ENCODE measurements at places on chromosomes 3 and 15.

DNA sequence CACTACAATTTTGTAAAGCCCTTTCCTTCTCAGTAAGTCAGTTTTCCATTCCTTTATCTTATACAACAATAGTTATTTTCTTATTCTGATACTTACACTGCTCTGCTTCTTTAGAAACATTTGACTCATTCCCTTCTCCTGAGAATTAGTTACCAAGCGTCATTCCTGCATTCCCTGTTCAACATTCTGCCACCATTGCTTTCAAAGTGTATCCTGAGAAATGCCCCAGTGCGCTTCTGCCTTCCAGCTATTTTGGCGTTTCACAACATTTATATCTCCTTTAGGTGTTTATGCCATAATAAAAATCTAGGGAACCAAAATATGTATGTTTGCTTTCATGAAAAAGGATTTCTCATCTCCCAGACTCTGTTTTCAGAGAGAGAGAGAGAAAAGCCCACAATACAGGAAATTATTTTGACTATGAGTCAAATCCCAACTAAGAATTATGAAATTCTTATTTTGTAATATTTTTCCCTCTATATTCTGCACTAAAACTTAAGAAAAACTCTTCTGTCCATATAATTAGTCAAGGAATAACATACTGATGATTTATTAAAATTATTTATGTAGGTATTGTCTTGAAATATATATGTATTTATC lies 118.2 kb upstream of the RAP2B start:
- no peak for DNase-seq

- no peak for DNase-seq
Observed at GRCh38 chr3:41679374-41679773, 282.5 kb downstream of the ULK4 start.

GRCh38 chr3:61783993-61784718 lies 222.8 kb downstream of the PTPRG start:
- DNase-seq = no peak

DNA sequence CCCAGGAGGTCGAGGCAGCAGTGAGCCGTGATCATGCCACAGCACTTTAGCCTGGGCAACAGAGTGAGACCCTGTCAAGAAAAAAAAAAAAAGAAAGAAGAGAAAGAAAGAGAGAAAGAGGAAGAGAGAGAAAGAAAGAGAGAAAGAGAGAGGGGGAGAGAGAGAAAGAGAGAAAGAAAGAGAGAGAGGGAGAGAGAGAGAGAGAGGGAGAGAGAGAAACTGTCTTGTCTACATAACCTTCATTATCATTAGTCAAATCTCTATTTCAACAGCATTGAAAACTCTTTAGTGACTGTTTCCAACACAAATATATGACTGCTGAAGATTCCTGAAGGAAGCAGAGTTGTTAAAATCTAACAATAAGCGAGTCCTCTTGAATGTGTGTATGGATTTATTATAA lies 304.3 kb downstream of the MAGI1 start:
- DNase-seq = no peak

GRCh38 chr3:68703066-68703465 lies 229.3 kb downstream of the TAFA4 start:
- no peak for DNase-seq

GRCh38 chr3:102024270-102024904 lies 175.1 kb downstream of the NFKBIZ start:
- DNase-seq = no peak

DNA sequence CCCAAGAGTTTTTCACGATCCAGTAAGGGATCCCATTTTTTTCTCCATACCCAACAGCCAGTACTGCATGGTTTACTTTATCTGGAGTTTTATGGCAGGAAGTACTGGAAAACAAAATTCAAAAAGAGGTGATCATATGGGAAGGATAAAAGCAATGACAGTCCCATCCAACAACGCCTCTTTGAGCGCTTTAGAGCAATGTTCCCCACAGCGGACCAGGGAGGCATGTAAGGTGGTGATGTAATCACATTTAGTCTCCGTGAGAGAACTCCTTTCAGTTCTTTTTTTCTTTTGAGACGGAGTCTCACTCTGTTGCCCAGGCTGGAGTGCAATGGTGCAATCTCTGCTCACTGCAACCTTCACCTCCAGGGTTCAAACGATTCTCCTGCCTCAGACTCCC lies 21.8 kb downstream of the CTSH start:
- no peak for DNase-seq

DNA sequence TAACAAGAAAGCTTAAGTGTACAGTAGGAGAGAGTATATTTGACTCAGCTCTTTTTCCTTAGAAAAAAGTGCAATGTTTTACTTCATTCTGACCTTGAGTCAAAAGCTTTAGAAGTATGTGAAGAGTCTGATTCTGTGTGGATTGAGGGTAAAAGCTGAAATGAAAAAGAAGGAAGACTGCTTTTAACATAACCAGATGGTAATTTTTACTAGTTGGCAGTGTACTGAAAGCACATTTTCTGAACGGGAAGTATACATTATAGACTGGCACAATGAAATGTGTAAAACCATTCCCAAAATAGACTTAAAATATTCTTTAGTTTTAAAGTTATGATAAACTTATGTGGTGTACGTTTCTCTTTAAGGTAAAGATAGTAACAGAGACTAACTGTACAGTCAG lies 197.8 kb upstream of the ZNF717 start:
- no peak for DNase-seq

DNA sequence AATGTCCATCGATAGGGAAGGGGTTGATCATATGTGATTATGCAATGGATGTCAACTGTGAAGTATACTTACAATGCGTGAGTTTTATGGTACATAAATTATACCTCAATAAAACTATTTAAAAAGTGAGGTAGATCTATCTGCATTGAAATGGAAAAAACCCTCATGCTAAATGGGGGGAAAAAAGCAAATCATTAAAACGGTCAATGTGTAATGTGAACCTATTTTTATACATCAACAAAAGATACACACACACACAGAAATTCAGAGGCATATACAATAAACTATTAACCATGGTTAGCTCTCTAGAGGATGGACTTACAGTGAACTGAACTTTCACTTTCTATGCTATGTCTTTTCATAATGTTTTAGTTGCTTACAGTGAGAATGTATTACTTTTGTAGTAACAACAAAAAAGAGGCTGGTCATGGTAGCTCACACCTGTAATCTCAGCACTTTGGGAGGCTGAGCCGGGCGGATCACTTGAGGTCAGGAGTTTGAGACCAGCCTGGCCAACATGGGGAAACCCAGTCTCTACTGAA lies 23.1 kb downstream of the STIMATE start:
- DNase-seq = no peak

DNA sequence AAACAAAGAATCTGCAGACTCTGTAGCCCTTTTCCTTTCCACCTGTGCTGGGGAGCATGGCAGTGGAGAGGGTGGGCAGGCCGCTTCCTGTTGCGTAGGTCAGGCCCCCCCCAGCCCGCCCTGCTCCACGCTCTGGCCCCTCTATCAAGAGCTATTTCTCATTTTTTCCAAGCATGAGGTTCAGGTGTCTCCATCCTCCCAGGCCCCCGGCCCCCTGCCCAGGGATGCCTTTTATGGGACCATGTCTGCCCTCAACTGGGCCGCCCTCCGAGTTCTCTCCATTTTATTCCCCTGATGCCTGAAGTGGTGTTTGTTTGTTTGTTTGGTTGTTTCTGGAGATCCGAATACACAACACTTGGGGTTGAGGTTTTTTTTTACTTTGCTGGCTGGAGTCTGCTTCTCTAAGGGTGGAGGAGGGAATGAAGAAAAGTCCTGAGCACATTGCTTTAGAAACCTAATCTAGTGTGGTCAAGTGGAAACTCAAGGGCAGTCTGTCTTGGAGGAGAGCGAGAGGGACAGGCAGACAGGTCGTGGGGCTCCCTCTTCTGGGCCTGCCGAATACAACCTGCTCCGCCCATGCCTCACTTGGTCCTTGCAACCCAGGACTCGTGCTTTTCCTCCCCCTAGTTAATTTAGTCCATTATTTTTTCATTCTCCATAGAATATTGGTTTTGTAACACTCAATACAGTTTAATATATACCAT lies 176.5 kb upstream of the LYSMD4 start:
- DNase-seq = no peak

- DNase-seq = no peak
Observed at GRCh38 chr3:1294586-1294985, 201.8 kb downstream of the CNTN6 start.

GRCh38 chr15:74635228-74635627 lies 19.6 kb downstream of the CLK3 start:
- peak; percentile 55 for DNase-seq

GRCh38 chr15:37682304-37682703 lies 252.1 kb upstream of the TMCO5A start:
- DNase-seq = no peak

DNA sequence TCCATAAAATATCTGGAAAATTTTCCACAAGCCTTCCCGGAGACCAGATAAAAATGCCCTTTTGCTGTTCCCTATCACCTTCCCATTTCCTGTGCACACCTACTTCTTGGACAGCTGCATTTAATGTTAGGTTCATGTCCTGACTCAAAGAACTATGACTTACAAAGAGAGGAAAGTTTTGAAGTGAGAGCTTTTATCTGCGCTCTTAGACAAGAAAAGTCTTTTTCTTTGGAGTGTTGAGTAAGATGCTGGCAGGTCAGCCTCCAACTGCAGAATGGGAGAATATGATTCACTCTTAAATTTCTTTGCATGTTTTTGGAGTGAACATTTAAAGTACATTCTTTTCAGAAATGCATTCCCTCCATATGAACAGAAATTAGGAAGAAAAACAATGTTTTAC lies 147.3 kb upstream of the DPH6 start:
- DNase-seq = no peak

DNA sequence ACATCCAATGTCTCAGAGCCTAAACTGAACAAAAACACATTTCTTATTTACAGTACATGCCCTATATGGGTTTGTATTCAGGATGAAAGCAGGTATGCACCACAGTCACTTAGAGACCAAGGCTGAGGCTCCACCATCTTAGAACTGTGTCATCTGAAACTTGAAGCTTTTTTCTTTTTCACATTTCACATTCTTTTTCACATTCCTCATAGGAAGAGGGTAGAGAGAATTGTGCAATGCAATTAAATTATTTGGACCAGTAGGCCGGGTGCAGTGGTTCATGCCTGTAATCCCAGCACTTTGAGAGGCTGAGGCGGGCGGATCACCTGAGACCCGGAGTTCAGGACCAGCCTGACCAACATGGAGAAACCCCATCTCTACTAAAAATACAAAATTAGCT lies 591.0 kb downstream of the MECOM start:
- no peak for DNase-seq

DNA sequence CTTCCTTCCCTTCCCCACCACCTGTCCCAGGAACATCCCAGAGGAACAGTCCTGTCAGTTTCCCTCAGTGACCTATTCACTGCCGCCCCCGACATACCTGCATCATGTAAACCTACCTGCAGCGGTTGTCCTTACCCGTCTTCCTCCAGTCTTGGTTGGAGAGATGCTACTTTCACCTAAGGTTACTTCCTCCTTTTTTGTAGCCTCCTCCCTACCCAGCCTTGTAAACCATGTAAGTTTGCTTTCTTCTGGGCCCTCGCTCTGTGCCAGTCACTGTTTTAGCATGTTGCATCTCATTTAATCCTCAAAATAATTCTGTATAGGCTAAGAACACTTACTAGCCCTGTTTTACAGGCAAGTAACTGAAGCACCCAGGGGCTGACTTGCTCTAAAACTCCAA lies 58.3 kb downstream of the GPR171 start:
- DNase-seq = no peak

GRCh38 chr15:59352189-59352588 lies 20.5 kb downstream of the MYO1E start:
- no peak for DNase-seq

- DNase-seq = no peak
Observed at GRCh38 chr3:14304101-14305045, 98.0 kb upstream of the SLC6A6 start.

DNA sequence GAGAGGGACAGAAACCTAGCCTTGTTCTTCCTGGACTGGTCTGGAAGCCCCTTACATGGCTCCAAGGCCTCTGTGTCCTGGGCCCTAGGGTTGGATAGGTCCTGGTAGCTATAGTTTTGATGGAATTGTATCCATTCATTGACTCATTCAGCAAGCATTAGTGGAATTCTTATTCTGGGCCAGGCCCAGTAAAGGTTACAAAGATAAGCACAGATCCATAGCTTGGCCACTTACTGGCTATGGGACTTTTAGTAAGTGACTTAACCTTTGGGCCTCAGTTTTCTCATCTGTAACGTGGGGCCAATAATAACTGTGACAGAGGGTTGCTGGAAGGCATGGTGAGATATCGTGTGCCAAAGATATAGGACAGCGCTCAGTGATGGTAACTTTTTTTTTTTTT lies 13.6 kb upstream of the DAG1 start:
- DNase-seq = no peak

GRCh38 chr3:184186184-184186901 lies at the start of gene ABCF3:
TSS of gene ABCF3 (plus strand) at chr3:184186199. CDS start at chr3:184186208, 9 bp downstream.
- DNase-seq = no peak

GRCh38 chr3:125337506-125337905 lies 37.6 kb downstream of the ZNF148 start:
- DNase-seq = no peak

DNA sequence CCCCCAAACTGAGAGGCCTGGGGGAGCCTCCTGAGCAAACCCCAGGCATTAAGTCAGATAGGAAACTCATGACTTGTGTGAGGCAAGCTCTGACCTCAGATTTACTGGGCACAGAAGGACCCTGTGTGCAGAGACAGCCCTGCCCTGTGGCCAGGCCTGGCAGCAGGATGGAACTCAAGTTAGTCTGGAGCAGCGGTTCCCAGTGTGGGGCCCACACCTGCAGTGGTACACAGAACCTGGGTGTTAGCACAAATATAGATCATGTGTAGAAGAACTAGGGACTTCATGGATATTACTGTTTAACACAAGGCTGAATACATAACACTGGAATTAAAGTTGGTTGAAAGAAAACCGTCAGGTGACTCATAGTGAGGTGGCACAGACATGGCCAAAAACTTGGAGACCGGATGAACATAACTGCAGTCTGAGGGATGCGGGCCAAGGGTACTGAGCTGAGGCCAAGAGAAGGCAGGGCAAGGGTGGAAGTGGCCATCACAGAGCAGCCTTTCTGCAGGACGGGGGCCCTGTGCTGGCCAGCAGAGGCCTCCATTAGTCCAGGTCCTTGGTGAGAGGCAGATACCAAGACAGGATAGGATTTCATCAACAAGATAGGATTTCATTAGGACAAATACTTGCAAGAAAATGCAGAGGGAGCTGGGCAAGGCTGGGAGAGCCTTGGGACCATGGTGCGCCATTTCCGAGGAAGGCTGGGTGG lies 40.9 kb downstream of the IRAK2 start:
- no peak for DNase-seq

DNA sequence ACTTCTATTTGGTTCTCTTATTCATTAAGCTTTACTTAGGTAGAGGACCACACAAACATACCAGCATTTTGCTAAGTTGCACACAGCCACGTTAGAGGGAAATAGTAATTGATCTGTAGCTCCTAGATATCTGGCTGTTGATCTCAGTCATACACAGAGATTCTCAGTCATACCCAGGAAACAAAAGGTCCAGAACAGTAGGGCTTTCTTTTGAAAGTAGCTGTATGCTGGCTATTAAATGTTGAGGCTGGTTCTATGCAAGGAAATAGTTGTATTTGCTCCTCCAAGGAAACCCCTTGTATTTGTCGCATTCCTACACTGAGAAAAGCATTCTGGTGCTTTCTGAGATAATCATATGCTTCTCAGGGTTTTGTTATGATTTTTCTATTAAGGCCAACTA lies 523.8 kb downstream of the SOX2 start:
- DNase-seq = no peak

All from effector CD4-positive, alpha-beta T cell (primary cell).